ENCODE measurements at places on chromosomes 6 and 20.

GRCh38 chr20:3223651-3223993 lies 14.3 kb downstream of the ITPA start:
- no peak for DNase-seq

- DNase-seq, result no peak
These were observed 407.7 kb upstream of the JARID2 start for GRCh38 chr6:14838133-14838583.

- no peak for DNase-seq
These were observed 160.8 kb downstream of the TBXT start for GRCh38 chr6:166006900-166007301.

GRCh38 chr6:169725125-169726048 lies 1.1 kb upstream of the PHF10 start:
- DNase-seq, result no peak

DNA sequence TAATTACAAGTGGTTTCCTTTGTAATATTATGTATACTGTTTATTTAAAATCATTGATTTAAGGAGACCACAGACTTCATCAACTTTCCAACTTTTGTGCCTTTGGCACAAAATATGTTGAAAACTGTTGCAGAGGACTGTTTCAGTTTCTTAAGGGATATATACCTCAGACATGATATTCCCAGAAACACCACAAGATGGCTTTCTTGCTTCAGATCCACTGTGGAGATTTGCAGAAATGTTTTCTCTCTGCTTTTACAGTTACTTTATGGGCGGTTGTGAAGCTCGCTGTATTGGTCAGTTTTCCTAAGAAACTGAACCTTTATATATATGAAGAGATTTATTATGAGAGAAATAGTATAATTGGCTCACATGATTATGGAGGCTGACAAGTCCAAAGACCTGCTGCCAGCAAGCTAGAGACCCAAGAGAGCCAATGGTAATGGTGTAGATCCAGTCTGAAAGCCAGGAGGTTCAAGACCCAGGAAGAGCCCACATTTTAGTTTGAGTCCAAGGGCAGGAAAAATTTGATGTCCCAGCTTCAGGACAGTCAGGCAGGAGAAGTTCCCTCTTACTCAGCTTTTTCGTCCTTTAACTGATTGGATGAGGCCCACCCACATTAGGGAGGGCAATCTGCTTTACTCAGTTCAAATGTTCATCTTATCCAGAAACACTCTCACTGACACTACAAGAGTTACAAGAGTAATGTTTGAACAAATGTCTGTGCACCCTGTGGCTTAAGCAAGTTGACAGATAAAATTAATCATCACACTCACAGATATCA lies 12.8 kb downstream of the ME1 start:
- no peak for DNase-seq

DNA sequence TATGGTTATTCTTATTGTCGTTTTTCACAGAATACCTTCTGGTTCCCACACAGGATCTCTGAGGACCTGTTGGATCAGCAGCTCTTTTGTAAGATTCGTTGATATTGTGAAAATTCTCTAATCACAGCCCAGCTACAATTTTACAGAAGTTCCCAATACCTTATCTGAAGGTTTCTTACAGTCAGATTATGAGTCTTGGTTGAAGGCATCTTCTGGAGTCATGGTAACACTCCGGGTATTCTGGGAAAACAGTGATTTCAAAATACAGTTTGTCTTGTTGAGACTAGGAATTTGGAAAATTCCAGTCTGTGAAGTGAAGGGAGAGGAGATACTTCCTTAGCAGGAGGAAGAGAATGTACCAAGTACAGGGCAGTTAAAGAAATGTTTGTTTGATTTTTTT lies 22.2 kb upstream of the HLA-C start:
- DNase-seq, result no peak

GRCh38 chr20:47521059-47521808 lies 19.5 kb downstream of the NCOA3 start:
- DNase-seq, result no peak
